ENCODE measurements at places on chromosomes 11 and 22. TPM values are rescaled to one million over a fixed set of nuclear protein-coding genes. Genes with fewer than 3 reads are reported as not detected.

DNA sequence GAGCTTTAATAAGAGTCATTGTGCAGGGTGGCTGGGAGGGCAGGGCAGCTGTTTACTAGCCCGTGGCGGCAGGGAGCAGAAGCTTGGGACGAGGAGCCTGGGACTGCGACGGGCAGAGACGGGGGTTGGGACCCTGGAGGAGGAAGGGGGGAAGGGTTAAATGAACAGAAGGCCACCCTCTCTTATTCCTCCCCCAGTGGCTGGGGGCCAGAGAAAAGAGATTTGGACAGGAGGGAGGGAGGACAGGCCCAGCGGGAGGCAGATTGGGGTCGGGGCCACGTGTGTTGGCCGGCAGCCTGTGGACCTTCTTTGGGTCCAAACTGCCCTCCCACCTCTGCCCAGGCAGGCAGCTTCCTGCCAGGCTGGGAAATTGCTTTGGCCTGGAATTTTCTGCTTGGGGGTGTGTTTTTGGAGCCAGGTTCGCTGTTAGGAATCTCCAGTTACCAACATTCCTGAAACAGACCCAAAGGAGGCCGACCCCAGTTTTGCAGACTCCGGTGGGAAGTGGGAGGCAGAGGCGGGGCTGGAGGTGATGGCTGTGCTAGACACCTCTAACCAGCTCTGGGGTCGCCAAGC lies 50.2 kb downstream of the APOL3 start:
- DNase-seq = no peak

The AMPD3 gene
- 9.1 TPM for total RNA-seq

GRCh38 chr11:35675901-35676610 lies 13.5 kb downstream of the TRIM44 start:
- DNase-seq = no peak

DNA sequence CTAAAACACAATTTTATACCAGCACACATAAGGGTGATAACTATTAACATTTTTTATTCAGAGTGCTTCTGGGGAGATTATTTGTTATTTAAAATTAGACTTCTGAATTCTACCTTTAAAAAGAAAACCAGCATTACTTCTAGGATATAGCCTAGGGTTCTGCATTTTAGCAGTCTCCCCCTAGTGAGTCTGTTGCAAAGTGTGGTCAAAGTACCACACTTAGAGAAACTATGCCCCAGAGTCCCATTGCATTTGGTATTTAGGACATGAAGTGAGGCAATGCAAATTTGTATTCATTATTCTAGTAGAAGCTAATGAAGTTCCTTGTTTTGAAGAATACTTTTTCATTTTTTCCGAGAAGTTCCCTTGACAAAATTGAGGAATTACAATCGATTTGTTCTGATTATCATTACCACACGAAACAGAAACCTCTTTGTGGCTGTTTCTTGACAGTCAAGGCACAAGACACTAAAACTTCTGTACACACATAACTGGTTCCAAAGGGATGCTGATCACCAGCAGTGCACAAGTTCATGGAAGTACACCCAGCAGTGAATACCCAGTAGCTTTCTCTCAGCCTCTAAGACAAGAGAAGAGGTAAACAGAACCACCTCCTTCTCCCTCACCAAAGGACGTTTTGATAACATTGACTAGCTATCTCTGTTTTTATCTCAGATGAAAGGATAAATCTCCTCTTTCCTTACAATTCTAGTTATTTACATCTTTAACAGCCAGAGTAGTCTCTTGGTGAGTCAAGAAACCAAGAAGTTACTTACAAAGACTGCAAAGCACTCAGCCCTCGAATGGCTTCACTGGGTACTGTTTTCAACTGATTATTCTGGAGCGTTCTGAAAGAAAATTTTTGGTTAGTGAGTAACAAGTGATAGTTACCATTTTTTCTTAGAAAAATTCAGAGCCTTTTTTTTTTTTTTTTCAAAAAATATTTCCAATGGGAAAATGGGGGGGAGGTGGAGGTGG lies 27.6 kb upstream of the CCDC34 start:
- DNase-seq = no peak

GRCh38 chr22:35037089-35037488 lies 28.9 kb upstream of the ISX start:
- no peak for DNase-seq

DNA sequence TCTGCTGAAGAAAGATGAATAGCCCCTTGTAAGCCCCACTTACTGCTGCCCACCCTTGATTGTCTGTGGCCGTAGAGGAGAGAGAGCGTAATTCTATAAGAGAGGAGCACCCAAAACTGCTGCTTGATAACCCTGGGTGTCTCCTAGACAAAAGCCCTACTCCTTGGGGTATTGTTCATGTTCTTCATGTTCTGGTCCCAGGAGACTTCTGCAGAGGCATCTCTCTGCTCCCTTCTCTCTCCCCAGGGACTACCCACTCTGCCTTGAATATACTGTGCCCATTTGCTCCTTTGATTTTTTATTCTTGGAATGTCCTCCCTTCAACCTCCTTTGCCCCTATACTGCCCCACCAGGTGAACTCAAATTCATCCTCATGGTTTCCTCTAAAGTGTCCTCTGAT lies 417.8 kb upstream of the CADM1 start:
- DNase-seq = no peak

DNA sequence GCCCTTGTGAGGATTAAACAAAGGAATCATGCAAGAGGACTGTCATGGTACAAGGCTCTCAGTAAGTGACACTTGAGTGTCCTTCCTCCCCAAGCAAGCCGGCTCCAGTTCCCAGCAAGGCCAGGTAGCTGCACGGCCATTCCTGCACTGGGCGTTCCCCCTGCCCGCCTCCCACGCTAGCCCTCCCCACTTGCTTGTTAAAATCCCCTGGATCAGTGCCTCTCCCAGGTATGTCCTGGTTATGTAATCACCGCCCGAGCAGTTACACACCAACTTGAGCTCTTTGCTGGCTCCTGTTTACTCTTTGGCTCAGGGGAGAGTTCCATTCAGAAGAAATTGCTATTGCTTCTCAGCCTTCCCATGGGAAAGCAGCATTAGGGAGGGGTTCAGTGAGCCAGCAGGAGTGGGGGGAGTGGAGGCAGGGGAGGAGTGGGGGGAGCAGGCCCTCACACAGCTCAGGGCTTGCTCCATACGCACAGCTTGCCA lies 19.4 kb upstream of the MYEOV start:
- DNase-seq = no peak

- no peak for DNase-seq
These were observed 30.6 kb downstream of the EXPH5 start for GRCh38 chr11:108562746-108563581.

The PEX26 gene
- total RNA-seq = 25.9 TPM

DNA sequence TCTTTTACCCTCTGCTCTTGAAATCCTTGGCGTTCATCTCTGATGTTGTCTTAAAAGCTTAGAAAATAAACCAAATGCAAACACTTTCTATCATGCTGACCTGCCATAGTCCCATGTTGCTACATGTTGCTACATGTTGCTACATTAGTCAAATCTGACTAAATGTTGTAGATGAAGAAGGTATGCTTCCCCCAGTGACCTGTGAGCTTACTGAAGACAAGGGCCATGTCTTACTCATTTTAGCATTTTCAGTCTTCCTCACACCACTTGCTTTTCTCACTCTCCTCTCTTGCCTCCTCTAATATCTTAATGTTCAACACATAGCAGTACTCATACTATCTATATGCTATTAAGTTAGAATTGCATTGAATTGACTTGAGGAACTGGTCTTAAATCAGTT lies 346.4 kb upstream of the MTNR1B start:
- DNase-seq = no peak

DNA sequence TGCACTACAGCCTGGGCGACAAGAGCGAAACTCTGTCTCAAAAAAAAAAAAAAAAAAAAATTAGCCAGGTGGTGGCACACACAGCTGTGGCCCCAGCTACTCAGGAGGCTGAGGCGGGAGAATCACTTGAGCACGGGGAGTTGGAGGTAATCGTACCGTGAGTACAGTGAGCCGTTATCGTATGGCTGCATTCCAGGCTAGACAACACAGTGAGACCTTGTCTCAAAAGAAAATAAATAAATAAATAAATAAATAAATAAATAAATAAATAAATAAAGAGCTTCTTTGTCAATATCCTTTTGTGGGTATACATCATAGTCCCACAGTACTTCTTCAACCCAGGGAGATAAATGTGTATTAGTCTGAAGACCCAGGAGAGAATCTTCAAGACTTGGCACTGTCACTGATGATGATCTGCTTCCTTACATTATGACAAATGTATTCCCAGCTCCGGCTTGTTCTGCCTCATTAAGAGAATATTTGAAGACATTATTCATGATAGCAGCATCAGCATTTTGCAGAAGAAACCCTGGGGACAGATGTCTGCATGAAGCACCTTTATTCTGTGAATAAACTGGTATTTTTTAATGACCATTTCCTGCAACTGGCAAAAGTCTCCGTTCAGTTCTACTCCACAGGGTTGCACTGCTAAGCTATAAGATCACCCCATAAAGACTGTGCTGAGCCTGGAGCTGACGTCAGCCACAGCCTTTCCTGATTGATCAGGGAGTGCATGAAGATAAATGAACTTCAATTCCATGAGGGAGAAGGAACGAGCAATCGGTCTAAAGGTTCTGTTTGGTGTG lies 1.6 kb upstream of the ACY3 start:
- peak; percentile 8 for DNase-seq

The GGTLC2 gene
- not detected for total RNA-seq

DNA sequence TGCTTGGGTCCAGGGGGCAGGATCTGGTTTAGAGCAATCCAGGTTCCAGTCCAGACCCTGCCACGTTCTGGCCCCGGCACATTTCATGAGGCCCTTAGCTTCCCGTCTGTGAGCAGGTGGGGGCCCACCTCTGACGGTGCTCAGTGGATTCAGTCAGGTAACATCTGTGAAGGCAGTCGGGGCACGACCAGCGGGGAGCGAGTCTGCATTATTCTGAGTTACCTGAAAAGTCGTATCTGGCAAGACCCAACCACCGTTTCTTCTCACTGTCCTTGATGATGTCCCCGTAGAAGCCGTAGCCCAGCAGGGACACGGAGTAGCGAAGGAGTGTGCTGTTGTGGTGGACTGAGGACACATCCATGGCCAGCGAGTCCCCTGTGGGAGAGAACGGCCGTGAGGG lies 39.0 kb downstream of the CERK start:
- no peak for DNase-seq

DNA sequence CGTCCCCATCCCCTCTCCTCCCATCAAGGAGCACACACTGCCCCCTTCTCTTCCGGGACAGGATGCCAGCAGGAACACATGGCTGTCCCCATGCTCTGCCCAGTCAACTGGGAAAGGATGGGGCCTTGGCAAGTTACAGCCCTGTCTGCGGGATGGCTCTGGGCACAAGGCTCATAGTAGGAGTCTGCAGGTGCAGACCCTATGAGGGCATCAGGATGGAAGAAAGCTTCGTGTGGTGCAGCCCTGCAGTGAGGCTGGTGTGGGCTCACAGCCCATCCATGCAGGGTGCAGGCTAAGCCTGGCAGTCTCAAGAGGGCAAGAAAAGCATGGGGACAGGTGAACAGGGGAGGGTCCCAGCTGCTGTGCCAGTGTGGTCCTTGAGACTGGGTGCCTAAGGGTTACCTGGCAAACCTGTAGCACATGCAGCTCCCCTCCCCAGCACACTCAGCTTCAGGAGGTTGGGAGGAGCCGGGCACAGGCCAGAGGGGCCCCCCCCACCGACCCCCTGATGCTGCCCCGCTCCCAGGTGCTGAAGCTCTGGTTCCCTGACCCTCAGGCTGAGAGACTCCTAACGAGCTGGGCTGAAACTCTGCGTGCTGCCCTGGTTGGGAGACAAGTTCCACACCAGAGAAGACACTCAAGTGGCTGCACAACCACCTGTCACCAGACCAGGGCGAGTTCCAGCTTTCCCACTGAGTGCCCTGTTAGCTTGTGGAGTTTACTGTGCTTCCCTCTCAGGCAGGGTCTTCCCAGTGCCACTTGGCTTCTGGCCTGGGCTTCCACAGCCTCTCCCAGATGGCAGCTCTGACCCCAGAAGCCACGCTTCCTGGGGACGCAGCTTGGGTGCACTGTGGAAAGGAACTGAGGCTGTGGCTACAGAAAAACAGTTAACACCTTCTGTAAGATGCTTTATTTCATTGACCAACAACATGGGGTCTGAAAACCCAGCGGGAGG lies 3.3 kb upstream of the SCARF2 start:
- peak; percentile 37 for DNase-seq

The RSF1 gene
- total RNA-seq = 104 TPM

DNA sequence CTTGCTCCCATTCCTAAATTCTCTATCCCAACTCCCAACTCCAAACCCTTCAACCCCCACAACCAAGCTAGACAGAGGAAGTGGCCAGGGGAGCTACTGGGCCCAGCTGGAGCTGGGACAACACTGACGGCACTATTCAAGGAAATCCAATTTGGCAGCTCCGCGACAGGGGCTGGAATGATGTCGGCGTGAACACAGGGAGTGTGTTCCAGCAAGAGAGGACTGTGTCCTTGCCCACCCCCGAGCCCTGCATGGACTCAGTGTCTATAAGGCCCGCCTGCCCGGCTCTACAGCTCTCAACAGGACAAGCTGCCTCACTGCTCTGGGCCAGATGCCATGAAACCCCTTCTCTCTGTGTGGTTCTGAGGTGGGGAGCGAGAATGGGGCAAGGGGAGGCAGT lies 11.3 kb downstream of the PCSK7 start:
- peak; percentile 72 for DNase-seq

DNA sequence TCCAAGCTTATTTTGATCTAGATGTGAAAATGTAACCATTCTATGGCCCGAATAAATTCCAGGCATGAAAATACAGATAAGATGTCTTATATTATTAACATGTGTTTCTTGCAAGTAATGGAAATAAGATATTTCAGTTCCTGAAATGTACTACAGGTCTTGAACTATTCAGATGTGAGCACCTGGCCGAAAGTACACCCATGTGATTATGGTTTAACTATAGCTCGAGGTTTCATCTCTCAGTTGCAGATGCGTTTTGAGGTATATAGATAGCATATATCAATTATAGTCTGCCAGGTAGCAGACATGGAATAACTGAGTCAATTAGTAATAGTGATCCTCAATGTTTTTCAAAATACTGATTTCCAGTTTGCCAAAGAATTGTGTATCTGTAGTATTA lies 68.3 kb downstream of the DDIAS start:
- DNase-seq = no peak

DNA sequence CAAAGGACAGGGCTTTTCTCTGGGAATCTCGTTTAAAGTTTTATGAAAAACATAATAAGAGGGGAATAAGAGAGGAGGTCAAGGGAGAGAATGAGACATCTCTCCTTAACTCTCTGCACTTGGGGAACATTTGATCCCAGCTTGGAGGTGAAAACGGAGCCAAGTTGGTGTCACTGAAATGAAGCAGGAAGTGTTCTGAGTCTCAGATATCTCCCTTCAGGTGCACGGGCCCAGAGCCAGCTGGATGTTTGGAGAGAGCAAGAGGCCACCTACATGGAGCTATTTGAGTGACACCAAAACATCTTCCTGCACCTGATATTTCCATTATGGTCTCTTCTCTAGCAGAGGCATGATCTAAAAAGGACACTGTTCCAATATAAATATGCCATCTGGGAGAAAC lies 85.7 kb downstream of the BLID start:
- DNase-seq = no peak

The CCDC116 gene
- total RNA-seq = 0.89 TPM

The IFT27 gene
- 23.9 TPM for total RNA-seq
